Activated T-cell treated with anti-CD3 and anti-CD28 coated beads, Interleukin-2, amount 50 U/mL, for 72 hours (primary cell): ENCODE measurements at places on chromosomes 3 and 15. TPM values are rescaled to one million over a fixed set of nuclear protein-coding genes. Genes with fewer than 3 reads are reported as not detected.

GRCh38 chr15:73704869-73705645 is 20.9 kb downstream of the CD276 start:
- DNase-seq = peak; percentile 72

CLDN11 gene
- not detected for total RNA-seq

FLNB gene
- 56.7 TPM for total RNA-seq

GRCh38 chr3:16286161-16286560 is 21.1 kb downstream of the OXNAD1 start:
- peak; percentile 83 for DNase-seq

GRCh38 chr3:120451806-120452205 is 1.0 kb upstream of the FSTL1 start:
- DNase-seq = no peak

GRCh38 chr3:45890405-45890804 is 4.1 kb downstream of the CCR9 start:
- no peak for DNase-seq

MOBP gene
- 0.34 TPM for total RNA-seq

CAND2 gene
- 1.2 TPM for total RNA-seq

GRCh38 chr15:68463996-68464395 is 32.0 kb upstream of the ITGA11 start:
- no peak for DNase-seq

ALG1L2 gene
- not detected for total RNA-seq

DNA sequence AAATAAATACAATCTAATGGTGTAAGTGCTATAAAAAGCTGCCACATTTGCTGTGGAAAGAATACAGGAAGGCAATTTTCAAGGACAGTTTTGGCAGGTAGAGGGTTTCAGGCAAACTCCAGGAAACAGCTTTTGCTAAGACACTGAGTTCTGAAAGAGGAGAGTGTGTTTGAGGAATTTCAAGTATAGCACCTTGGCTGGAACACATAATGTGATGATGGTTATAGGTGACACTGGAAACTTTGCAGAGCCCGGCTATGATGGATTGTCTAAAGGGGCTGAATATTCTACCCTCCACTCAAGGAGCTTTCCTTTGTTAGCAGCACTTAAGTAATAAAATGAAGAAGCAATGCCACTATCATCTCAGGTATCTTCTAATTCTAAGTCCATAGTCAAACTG is 209.4 kb upstream of the TGFBR2 start:
- no peak for DNase-seq

- DNase-seq = no peak
These were observed 10.0 kb downstream of the DCP1A start for GRCh38 chr3:53337167-53337940.

TERC gene
- 5.6 TPM for total RNA-seq

- no peak for DNase-seq
These were observed 105.0 kb downstream of the IQCH start for GRCh38 chr15:67359431-67360079.

DNA sequence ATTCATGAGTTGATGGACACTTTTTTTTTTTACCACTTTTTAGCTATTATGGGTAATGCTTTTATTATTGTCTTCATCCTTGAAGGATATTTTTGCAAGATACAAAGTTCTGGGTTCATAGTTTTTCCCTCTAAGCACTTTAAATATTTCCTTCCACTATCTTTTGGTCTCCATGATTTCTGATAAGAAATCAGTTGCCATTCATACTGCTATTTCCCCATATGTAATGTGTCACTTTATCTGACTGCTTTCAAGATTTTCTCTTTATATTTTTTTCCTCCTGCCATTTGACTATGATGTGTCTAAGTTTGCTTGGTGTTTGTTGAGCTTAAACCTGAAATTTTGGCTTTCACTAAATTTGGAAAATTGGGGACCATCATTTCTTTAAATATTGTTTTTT is 19.3 kb downstream of the NRG4 start:
- DNase-seq = no peak

SH3GL3 gene
- total RNA-seq = not detected

- DNase-seq = no peak
These were observed 858.3 kb downstream of the TUSC7 start for GRCh38 chr3:117567906-117568305.

DNA sequence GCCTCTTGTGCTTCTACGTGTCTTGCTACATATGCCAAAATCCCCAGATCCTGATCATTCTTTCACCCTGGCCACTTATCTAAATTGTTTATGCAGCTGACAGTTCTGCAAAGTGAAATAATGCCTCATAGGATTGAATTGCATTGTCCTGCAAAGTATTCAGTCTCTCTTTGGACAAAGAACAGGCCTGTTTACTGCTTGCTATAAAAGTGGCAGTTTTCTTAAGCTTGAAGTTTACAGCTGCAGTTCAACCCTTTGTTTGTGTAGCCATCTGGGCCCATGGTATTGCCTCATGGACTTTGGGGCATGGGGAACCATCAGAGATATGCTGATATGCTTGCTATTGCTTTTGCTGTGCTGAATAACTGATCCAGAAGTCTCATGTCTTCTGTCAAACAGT is 523.2 kb downstream of the OTOL1 start:
- DNase-seq = no peak

C3orf49 gene
- total RNA-seq = not detected

ADPGK gene
- total RNA-seq = 55.8 TPM

DNA sequence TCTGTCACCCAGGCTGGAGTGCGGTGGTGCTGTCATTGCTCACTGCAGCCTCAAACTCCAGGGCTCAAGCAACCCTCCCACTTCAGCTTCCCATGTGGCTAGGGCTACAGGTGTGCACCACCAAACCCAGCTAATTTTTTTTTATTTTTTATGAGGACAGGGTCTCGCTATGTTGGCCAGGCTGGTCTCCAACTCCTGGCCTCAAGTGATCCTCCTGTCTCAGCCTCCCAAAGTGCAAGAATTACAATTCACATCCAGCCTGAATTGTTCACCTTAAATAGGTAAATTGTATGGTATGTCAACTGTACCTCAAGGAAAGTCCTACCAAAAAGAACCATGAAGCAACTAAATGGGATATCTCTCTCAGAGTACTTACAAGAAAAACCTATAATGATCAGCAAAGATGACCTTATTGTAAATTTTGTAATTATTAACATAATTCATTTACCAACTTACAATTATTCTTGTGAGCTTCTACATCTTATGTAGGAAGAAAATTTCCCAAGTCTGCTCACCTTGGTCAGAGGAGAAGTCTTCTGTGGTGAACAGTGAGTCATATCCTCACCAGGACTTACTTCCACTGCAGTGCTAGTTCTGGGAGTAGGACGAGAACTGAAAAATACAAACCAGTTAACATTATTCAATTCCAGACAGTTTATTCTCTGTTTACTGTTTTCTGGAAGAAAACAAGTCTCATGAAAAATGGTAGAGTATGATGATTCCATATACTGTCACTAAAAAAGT is 54.4 kb downstream of the ULK4 start:
- no peak for DNase-seq

WNT5A gene
- 1.8 TPM for total RNA-seq

CHRNA5 gene
- total RNA-seq = 2.6 TPM

XYLB gene
- total RNA-seq = 2.4 TPM

- no peak for DNase-seq
These were observed 51.3 kb downstream of the ETV5 start for GRCh38 chr3:186057594-186057993.

MYEF2 gene
- 47.6 TPM for total RNA-seq

- no peak for DNase-seq
These were observed 467.2 kb upstream of the AGTR1 start for GRCh38 chr3:148230473-148230872.

DNA sequence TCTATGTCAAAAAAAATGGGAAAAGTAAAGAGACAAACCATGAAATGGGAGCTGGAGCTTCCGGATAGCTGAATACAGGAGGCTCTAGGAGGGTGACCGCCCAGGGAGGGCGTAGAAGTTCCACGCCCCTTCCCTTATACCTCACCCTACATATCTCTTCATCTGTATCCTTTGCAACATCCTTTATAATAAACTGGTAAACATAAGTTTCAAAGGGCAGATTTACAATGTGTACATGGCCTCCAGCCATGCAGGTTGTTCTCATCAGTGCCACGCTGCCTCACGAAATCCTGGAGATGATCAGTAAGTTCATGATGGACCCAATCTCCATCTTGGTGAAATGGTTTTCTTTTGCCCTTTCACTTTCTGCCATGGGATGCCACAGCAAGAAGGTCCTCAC is 121.8 kb downstream of the OSBPL10 start:
- no peak for DNase-seq

- DNase-seq = no peak
These were observed 2.3 kb downstream of the CAMKV start for GRCh38 chr3:49867400-49867799.

- DNase-seq = peak; percentile 93
These were observed at the start of gene CFAP20DC for GRCh38 chr3:59049671-59050331. CFAP20DC (minus strand) TSS chr3:59050025; CDS start chr3:59049631, 394 bp downstream.

DNA sequence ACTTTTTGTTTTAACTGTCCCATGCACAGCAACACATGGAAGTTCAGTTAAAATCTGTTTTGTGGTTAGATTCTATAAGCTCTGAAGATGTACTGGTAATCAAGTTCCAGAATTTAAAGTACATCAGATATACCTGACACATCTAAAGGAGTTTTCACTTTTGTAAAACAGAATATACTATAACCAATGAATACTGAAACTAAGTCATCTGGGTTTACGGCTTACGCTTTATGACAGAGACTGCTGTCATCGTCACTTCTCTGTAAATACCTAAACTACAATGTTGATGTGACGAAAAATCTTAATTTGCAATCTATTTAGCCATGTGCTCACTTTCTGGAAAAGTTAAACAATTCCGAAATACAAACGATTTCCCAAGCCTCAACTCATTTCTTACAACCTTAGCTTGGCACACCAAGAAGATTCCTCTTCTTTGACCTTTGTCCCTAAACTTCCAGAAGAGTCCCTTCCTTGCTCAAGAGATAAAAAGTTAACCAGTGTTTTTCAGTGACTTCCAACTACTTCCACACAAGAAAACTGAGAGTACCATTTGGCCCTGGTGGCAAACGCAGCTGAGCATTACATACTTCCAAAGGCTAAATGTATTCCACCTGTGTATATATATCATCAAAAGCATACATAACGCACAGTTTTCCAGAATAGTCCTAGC is 56.8 kb upstream of the NEK10 start:
- no peak for DNase-seq

DNA sequence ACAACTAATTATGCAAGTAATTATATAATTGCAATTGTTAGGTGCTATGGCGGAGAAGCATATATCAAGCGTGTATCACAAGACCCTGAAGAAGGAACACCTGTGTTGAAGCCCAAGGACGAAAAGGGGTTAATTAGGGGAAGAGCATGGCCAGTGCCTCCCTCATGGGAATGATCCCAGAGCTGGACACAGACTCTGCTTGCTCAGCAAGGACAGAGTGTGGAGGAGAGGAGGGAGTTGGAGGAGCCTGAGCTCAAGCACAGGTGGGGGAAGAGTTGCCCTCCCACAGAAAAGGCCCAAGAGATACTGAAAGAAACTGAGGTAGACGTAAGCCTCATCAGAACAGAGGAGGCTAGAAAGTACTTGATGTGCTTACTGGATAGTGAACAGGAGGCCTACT is 423.7 kb downstream of the EPHB1 start:
- DNase-seq = no peak

SLC15A2 gene
- 2.4 TPM for total RNA-seq

DNA sequence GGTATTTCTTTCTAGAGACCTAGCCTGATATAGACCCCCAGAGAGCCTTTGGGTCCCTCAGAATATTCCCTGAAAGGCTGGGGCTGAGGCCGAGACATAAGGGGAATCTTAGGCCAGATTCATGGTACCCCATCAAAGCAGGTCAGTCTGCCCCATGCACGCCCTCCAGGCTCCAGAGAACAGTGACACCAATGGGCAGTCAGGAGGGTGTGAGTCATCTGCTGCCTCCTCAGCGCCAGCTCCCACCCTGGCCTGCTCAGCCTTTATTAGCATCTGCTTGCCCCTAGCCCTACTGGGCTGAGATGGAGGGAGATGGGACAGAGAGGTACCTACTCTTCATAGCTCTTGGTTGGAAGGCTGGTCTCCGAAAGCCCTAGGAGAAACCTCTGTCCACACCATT is 14.3 kb upstream of the CAMKV start:
- no peak for DNase-seq

GRCh38 chr3:178343433-178344038 is 192.7 kb upstream of the KCNMB2 start:
- DNase-seq = no peak

GRCh38 chr3:21573291-21573690 is 177.7 kb downstream of the ZNF385D start:
- DNase-seq = no peak

MRAS gene
- 0.72 TPM for total RNA-seq

GRCh38 chr15:77804210-77804609 is 171.5 kb upstream of the LINGO1 start:
- DNase-seq = no peak

ISLR gene
- 0.12 TPM for total RNA-seq

DNA sequence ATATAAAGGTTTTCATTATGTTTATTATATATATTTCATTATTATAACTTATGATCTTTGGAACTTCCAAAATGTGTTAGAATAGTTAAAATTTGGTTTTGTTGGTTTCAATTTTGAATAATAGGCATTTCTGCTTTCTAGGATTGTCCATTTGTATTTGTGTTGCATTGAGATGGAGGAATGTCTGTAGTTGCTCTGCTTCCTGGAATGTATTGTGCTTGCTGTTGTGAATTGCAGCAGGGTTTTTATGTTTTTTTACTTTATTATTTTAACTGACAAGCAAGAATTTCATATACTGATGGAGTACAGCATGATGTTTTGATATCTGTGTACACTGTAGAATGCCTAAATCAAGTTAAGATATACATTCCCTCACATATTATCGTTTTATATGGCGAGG is 247.4 kb downstream of the XXYLT1 start:
- no peak for DNase-seq

DNA sequence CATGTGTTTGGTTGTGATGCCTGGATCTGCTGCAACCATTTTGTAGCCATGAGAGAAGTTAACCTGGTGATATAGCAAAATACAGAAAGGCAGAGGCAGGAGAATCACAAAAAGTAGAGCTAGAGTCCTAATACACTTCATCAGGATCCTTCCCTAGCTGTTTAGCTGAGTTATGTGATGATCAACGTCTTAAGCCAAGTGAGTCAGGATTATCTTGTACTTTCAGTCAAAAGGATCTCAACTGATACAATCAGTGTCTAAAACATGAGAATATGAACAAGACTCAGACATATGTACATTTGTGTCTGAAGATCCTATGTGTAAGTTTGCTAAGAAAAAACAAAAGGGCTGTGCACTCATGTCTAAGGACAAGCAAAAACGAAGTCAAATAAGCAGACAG is 236.9 kb downstream of the NTRK3 start:
- DNase-seq = no peak

DNA sequence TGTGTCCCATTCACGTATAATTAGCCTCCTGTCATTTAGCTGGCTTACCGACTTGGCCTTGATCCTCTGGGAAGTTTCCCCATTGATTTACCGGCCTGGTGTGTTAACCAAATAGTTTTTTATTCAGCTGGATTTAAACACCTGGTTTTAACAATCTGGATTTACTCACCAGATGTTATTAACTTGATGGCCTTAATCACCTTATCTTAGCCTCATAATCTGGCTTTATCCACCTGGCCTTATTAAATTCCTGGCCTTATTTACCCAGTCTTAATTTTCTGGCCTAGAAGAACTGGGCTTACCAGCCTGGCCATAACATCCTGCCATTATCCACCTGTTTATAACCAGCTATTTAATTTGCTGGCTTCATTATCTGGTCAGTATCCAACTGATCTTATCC is 89.9 kb downstream of the IL12A start:
- DNase-seq = no peak

STXBP5L gene
- not detected for total RNA-seq

AQP9 gene
- total RNA-seq = 0.56 TPM

- DNase-seq = no peak
These were observed 24.4 kb downstream of the ISG20 start for GRCh38 chr15:88663141-88663621.
